ENCODE measurements at places on chromosomes 7 and 10.
A peak's percentile ranks its signal among the peaks of the same experiment; 100 is the strongest.

DNA sequence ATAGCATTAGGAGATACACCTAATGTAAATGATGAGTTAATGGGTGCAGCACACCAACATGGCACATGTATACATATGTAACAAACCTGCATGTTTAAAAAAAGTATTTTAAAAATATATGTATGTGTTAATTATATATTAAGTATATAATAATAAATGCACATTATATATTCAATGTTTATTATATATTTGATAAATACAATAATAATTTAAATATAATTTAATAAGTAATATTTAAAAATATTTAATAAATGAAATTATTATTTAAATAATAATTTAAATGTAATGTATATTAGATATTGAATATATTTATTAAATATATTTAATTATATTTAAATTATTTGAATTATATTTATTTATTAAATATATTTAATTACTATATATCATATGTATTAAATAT is 661.3 kb upstream of the COBL start:
- DNase-seq, result no peak

DNA sequence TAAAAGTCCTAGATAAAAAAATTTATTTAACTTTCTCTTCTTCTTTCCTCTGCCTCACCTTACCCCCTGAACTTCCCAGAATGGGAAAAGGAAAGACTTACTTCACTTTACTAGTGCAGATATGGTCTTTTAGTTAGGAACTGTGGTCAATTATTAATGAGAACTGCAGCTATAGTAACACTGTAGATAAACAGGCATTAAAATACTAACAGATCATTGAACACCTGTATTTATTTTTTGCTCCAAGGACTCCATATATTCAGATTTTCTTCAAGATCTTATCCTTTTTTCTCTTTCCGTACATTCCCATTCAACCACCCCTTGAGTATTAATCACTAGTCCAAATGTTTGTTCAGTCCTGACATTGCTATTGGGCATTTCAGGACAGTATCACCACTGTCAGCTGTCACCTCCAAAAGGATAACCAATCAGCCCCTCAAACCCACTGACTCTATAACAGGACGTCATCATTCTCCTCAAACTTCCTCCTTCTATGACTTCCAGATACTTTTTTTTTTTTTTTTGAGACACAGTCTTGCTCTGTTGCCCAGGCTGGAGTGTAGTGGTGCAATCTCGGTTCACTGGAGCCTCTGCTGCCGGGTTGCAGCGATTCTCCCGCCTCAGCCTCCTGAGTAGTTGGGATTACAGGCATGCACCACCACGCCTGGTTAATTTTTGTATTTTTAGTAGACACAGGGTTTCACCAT is 4.2 kb downstream of the CPVL start:
- no peak for DNase-seq

- no peak for DNase-seq
Observed at GRCh38 chr10:124292911-124293615, 125.7 kb downstream of the OAT start.

DNA sequence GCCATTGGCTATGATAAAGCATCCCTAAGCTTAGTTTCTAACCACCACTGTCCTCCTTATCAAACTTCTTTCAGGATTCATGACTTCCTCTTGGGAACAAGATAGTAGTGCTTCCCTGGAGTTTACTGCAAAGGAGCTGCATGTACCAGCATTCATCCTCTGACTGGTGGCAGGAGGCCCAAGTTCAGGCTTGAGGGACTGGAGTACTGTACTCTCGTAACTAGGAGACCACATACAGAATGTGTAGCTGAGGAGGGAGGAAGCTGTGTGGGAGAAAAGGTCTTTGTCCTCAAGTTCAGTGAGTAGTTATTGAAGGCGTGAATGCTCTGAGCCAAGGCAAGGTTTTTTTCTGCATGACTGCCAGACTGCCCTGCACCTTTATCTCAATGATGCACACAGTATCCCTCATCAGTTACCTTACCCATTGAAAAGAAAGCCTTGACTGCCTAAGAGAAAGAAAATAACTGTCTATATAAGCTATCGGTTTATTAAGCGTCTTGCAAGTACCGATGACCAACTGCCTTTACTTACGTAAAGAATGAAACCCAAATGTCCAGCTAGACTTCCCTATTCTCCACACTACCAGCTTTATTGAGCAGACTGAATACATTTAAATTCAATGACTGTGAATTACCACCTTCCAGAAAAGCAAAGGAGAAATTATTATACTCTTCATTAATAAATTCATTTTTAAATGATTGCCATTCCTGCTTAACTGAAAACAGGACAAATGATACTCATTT is 12.8 kb downstream of the SCRN1 start:
- DNase-seq, result no peak

DNA sequence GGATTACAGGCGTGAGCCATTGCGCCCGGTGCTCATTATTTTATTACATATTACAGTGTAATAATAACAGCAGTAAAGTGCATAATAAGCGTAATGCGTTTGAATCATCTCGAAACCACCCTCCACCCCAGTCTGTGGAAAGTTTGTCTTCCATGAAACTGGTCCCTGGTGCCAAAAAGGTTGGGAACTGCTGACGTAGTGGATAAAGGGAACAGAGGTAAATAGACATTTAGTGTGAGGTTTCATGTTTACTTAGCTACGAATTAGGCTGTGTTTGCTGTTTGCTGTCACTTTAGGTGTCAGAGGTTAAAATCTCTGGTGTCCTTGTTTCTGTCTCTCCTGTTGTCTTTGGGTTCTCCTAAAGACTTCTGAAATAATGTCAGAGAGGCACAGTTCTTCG is 60.3 kb upstream of the SLC39A12 start:
- DNase-seq, result no peak

- no peak for DNase-seq
Observed at GRCh38 chr10:73234695-73235094, 12.4 kb downstream of the DNAJC9 start.

- peak; percentile 54 for DNase-seq
Observed at GRCh38 chr7:32427769-32428291, 62.4 kb downstream of the LSM5 start.

GRCh38 chr10:15183689-15184481 is 15.4 kb upstream of the NMT2 start:
- DNase-seq, result no peak

DNA sequence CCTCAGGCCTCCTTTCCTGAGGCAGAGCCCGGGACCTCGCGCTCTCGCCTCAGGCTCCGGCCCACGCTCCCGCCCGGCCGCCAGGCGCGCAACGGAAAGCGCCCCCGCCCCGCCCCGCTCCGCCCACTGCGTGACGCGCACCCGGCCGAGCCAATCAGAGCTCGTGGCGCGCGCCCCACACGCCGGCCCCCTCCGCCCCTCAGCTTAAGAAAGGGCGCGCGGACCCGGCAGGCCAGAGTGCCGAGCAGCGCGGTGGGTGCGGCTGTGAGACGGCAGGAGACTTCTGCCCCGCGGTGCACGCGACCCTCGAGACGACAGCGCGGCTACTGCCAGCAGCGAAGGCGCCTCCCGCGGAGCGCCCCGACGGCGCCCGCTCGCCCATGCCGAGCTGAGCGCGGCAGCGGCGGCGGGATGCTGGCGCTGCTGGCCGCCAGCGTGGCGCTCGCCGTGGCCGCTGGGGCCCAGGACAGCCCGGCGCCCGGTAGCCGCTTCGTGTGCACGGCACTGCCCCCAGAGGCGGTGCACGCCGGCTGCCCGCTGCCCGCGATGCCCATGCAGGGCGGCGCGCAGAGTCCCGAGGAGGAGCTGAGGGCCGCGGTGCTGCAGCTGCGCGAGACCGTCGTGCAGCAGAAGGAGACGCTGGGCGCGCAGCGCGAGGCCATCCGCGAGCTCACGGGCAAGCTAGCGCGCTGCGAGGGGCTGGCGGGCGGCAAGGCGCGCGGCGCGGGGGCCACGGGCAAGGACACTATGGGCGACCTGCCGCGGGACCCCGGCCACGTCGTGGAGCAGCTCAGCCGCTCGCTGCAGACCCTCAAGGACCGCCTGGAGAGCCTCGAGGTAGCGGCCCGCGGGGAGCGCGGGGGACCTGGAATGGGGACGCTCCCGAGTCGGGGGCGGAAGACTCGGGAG is at the start of gene NPTX2:
NPTX2 (plus strand) TSS at position 235 of the 909 bp plus-strand sequence; CDS start at position 412, 177 bp downstream.
- peak; percentile 78 for DNase-seq

DNA sequence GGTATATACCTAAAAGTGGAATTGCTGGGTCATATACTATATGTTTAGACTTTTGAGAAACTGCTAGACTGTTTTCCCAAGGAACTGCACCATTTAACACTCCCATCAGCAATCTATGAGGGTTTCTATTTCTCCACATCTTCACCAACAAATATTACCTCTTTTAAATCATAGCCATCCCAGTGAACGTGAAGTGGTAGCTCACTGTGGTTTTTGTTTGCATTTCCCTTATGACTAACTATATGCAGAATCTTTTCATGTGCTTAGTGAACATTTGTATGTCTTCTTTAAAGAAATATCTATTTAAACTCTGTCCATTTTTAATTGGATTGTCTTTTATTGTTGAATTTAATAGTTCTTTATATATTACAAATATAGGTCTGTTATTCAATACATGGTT is 115.8 kb upstream of the SEC61G start:
- DNase-seq, result no peak

DNA sequence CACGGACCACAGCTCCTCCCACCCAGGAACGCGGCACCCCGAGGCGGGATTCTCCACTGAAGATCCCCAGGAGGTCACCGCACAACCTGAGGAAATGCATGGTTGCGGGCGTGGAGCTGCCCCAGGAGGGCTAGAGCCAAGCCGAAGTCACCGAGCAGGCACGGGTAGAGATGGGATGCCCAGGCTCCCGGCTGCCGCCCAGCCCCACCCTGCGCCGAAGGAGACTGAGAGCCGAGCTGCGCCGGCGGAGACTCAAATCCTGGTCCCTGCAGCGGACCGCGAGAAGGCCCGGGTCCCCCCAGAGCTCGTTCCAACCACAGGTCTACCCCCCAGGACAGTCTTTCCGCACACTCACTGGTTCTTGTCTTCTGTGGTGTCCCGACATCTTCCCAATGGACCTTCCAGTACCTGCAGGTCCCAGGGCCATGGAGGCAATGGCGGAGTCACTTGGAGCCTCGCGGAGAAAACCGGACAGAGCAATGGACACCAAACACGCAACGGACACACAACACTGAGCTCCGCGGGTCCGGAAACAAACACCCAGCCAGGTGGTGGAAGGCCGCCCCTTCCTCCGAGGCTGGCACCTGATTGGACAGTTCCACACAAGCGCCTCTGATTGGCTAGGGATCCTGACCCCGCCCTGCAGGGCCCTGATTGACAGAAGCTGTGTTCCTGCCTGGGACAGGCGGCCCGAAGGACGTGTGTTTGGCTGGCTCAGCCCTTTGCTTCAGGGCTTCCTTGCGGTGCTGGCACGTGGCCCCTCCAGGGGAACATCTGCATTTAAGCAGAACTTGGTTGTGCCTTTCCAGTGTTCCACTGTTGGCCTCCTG is 331.9 kb upstream of the NUPR2 start:
- DNase-seq, result no peak

- DNase-seq, result no peak
Observed at GRCh38 chr7:135365721-135366120, 132.1 kb downstream of the STRA8 start.

GRCh38 chr7:43565786-43566185 is 17.1 kb upstream of the STK17A start:
- no peak for DNase-seq

- DNase-seq, result no peak
Observed at GRCh38 chr10:32232378-32232777, 114.6 kb downstream of the EPC1 start.

GRCh38 chr7:105127179-105127578 is 113.2 kb downstream of the KMT2E start:
- no peak for DNase-seq

- no peak for DNase-seq
Observed at GRCh38 chr7:46133751-46134150, 212.7 kb upstream of the IGFBP3 start.

- no peak for DNase-seq
Observed at GRCh38 chr7:85641331-85641730, 454.5 kb upstream of the SEMA3D start.

GRCh38 chr7:37428681-37429434 is 19.8 kb downstream of the ELMO1 start:
- DNase-seq, result no peak

DNA sequence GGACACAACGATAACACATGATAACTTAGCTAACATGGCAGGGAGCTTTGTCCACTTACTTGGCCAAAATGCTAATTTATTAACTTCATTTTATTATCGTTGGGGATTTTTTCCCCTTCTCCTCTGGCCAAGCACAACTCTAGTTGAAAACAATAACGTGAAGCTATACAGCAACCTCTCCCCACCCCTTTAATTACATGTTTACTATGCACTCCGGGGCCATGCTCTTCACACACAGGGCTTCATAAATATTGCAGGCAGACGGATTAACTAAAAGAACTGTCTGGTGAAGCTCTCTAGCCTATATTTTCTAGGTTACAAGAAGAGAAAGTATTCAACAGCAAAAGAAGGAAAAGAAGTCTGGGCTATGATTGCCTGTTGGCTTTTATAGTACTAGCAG is 51.7 kb downstream of the XRCC2 start:
- DNase-seq, result peak; percentile 42

- no peak for DNase-seq
Observed at GRCh38 chr7:126202177-126202576, 1050.6 kb downstream of the GRM8 start.

DNA sequence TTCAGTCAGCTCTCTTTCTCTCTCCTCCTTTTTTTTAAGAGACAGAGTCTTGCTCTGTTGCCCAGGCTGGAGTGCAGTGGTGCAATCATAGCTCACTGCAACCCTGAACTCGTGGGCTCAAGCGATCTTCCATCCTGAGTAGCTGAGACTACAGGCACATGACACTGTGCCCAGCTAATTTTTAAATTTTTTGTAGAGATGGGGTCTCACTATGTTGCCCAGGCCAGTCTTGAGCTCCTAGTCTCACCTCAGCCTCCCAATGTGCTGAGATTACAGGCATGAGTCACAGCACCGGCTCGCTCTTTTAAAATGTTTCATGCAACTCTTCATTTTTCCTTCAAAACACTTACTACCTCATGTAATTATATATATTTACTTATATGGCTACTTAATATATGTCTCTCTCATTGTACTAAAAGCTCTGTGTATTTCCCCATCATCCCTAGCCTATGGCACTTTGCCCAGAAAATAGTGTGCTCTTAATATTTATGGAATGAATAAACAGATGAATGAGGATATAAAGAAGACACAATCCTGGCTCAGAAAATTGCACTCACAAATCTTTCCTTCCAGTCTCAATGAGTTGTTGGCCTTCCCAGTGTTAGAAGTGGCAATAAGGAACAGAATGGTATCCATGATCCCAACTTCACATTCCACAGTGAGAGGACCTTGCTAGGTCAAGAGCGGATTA is 33.9 kb downstream of the EBLN1 start:
- DNase-seq, result no peak

DNA sequence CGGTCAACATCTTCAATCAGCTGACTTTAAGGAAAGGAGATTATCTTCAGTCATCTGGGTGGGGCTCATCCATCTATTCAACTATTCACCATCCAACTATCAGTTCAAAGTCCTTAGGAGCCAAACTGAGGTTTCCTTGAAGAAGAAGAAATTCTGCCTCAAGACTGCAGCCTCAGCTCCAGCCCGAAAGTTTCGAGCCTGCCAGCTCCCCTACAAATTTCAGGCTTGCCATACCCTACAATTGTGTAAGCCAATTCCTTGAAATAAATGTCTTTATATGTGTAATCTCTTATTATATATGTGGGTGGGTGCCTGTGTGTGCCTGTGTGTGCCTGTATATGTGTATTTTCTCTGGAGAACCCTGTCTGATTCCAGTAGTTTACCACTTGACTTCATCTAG is 447.8 kb downstream of the INHBA start:
- no peak for DNase-seq
